Cardiac septum (tissue), 1 donor: ENCODE measurements at places on chromosomes 6 and 20. TPM values are rescaled to one million over a fixed set of nuclear protein-coding genes. Genes with fewer than 3 reads are reported as not detected.

DNA sequence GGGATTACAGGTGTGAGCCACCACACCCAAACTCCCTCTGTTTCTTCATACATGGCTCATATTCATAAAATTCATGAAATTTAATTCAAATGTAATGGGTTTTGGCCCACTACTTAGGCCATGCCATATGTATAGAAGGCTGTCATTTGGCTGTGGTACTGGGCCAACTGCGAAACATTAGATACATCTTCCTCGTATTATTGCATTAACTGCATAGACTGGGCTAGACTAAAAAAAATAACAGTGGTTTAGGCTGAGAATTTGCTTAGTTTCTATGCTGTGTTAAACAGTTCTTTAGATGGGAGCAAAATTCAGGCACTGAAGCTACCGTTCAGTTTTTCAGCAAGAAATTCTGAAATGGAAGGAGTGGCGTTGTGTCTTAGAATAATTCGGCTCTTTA is 133.6 kb downstream of the DOK5 start:
- DNase-seq = no peak

GRCh38 chr20:10313701-10314100 is 95.1 kb downstream of the SNAP25 start:
- no peak for DNase-seq

DNA sequence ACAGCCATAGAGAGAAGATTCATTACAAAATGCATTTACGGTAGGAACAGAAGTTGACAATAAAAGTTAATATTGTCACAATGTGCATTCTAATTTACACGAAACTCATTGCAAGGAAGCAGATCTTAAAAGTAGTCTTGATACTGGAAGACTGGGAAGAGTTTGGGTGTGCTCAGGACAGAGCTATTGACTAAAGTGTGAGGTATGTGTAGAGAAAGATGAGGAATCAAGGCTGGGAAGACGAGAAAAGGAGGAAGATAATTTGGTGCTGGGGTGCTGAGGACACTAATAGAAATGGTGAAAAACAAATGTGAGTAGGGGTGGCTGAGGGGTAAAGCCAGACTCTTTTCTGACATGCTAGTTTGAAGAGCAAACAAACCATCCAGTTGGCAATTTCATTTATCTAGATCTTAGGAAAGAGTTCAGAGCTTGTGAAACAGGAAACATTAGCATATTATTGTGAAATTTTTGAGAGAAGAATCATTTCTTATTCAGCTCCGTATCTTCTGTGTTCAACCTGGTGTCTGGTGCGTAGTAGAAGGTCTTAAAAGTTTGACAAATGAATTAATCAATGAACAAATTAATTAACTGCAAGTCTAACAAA is 72.7 kb downstream of the ELOVL4 start:
- no peak for DNase-seq

GRCh38 chr6:153312634-153313033 is 181.6 kb upstream of the RGS17 start:
- no peak for DNase-seq

GRCh38 chr6:85912582-85912981 is 269.9 kb upstream of the SYNCRIP start:
- no peak for DNase-seq

- no peak for DNase-seq
Observed at GRCh38 chr6:34671367-34671766, 25.2 kb downstream of the ILRUN start.

GRCh38 chr6:160972111-160972510 is 19.5 kb upstream of the MAP3K4 start:
- DNase-seq = no peak

TSBP1 gene
- not detected for total RNA-seq

LST1 gene
- 5.4 TPM for total RNA-seq

TBX18 gene
- 4.6 TPM for total RNA-seq

RNF8 gene
- 13.2 TPM for total RNA-seq

KIZ gene
- 22.9 TPM for total RNA-seq

MUC22 gene
- not detected for total RNA-seq
